ENCODE measurements at places on chromosomes 11 and 22.

- DNase-seq, result no peak
These were observed 1147.1 kb upstream of the TENM4 start for GRCh38 chr11:80587906-80588305.

- no peak for DNase-seq
These were observed 12.8 kb downstream of the CD82 start for GRCh38 chr11:44578279-44578678.

GRCh38 chr11:115421352-115421991, 82.7 kb downstream of the CADM1 start:
- no peak for DNase-seq

DNA sequence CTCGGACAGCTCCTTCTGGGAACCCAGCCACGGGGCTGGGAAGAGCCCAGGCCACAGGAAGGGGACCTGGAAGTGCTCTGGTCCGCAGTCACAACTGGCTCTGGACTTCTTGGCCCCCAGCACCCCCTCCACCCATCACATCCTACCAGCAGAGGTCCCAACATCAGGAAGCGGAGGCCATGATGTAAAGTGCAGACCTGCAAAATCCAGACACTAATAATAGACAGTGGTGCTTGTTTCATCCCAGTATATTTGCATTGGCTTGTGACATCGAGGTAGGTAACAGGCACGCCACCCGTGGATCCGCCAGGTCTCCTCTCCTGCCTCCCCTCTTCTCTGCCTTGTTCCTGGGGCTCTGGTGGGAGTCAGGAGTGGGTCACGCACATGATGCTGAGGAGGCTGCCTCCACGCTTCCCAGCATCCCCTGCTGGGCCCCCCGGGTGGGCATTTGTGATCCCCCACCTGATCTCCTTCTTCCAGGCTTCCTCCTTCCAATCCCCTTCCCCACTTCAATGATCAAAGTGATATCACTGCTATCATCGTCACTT, 1454.0 kb downstream of the BRD1 start:
- DNase-seq, result no peak

GRCh38 chr11:11582011-11582701, 39.6 kb downstream of the GALNT18 start:
- no peak for DNase-seq

DNA sequence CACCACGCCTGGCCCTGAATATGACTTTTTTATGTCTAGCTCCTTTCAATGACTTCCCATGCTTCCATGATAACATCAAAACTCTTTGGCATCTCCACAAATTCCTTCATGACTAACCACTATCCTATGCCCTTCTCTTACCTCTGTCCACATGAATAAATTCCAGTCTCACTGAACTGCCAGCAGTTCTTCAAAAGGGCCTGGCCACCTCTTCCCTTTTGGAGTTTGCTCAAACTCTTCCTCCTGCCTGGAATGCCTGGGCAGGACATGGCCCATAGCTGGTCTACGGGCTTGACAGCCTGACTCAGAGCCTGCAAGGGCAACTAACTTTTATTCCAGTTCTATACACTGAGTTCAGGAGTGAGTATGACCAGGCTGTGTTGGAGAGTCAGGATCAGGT, 41.8 kb upstream of the ZBTB16 start:
- DNase-seq, result no peak

DNA sequence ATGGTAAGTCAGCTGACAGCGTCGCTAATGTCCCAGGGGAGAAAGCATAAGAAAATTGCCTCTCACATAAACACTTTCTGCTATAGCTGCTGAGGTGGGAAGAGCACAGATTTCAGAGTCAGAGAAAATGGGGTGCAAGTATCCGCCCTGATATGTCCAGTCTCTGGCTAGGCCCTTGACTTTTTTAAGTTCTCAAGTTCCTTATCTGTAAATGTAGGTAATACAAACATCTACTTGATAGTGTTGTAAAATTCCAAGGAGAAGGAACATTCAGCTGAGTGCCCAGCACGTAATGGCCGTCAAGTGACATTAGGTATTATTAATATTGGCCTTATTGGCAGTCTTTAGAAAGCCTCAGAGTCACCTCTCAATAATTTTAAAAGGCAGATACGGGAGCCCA, 143.6 kb downstream of the NTM start:
- no peak for DNase-seq

- DNase-seq, result no peak
These were observed 14.2 kb downstream of the GATD1 start for GRCh38 chr11:763073-763463.

DNA sequence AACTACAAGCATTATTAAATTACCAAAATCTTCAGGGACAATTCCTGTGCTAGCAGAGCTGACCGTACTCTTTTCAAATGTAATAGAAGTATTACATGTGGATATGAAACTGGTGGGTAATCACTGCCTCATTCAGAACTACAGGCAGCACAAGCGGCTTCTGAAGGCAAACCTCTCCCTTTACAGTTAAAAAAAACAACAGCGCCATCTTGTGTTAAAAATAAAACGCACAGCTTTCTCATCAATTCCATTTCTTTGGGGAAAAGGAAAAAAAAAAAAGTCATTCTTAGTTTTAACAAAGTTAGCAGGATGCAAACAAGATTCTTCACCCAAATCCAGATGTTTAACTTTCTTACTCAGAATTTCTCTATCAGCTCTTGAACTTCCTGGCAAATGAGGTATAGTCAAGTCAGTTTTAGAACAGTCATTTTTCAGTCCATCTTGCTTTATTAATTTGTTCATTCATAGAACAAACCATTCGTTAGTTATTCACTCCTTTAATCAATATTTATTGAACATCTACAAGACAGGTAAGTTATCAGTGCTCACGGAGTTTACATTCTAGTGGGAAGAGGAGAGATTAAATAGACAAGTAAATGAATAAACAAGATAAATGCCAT, 331.8 kb upstream of the MPPED2 start:
- no peak for DNase-seq

DNA sequence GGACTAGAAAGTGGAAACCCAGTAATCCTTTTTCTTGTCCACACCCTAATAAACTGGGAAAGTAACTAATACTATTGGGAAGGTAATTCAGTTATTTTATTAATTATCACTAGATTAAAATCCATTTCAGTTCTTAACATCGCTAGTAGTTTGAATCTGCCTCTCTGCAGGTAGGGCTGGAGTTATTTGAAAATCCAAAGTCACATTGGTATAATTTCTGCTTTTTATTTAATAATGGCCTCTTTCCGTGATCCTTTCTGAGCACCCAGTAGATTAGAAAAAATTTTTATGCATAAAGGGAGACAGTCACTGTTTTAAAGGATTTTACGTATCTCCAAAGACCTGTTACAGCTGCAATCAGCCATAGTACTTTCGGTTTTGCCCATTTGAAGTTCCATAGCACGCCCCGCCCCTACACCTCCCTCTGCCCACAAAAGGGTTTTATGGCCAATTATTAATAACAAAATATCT, 605 bp upstream of the COPB1 start:
- DNase-seq, result peak; percentile 47

DNA sequence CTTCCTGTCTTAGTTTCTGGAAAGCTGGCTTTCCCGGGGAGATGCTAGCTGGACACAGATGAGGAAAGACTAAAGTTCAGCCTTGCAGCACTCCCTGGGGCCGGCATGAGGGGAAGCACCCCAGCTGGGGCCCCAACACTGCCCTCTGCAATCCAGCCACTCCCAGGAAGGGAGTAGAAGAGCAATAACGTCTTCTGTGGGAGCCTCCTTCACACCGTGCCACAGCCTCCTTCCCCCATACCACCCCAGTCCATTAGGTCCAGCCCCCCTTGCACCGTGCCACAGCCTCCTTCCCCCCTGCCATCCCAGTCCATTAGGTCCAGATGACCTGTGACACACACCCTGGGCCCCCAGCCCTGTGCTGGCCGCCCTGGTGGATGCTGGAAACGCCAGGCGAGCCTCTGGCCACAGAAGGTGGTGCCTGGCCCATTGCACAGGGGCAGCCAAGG, 44.1 kb upstream of the PRDM11 start:
- no peak for DNase-seq

DNA sequence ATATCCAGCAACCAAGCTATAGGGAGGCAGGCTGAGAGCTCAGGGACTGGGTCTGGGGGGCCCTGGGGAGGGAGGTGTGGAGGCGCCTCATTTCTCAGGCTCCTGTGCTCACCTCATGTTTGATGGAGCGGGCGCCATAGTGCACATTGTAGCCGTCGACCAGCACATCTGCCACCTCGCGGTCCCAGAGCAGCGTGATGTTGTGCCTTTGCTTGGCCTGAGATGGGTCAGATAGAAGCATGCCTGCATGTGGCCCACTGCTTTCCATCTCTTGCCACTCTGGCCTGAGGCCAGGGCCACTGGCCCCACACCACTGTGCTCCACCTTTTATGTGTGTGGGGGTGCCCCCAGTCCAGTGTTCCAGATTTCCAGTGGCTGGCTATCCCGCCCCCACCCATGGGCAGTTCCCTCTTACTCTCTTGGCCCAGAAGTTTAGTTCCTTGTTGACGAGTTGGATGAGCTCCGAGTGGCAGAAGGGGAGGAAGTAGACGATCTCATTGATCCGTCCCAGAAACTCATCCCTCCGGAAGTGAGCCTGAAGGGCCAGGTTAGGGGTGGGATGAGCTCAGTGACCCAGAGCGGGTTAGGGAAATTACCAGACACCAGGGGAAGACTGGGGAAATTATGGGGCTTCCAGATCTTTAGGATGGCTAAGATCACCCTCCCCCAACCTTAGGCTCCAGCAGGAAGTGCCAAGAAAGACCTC, 50.1 kb upstream of the PHOX2A start:
- DNase-seq, result no peak

- no peak for DNase-seq
These were observed 2.3 kb upstream of the VSIG2 start for GRCh38 chr11:124754309-124754708.
